ENCODE measurements at places on chromosomes 1 and 21. TPM values are rescaled to one million over a fixed set of nuclear protein-coding genes. Genes with fewer than 3 reads are reported as not detected.

TTLL7 gene
- total RNA-seq, result 16.2 TPM

TMEM81 gene
- total RNA-seq, result 1.7 TPM

NFASC gene
- total RNA-seq, result 68.7 TPM

NCMAP gene
- 0.48 TPM for total RNA-seq

SDF4 gene
- total RNA-seq, result 57.7 TPM

HCN3 gene
- 5.5 TPM for total RNA-seq

ZMYND12 gene
- total RNA-seq, result not detected

DNA sequence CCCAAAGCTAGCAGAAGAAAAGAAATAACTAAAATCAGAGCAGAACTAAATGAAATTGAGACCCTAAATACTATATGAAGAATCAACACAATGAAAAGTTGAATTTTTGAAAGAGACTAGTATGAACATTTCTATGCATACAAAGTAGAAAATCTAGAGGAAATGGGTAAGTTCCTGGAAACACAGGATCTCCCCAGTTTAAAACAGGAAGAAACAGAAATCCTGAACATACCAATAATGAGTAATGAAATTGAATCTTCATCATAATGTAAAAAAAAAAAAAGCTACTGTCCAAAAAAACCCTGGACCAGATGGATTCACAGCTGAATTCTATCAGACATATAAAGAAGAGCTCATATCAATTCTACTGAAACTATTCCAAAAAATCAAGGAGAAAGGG lies 233.5 kb downstream of the PLPP3 start:
- no peaks in the 10 kb centered on the region for H3K4me1 ChIP-seq
- no peak overlapping the region for H3K27ac ChIP-seq
- no peak overlapping the region for H3K4me3 ChIP-seq
- H3K36me3 ChIP-seq, result no peaks in the 10 kb centered on the region

OR10X1 gene
- total RNA-seq, result not detected

- H3K36me3 ChIP-seq, result no peaks in the 10 kb centered on the region
- no peak overlapping the region for H3K27ac ChIP-seq
- no peak overlapping the region for H3K4me3 ChIP-seq
- DNase-seq, result no peak
Measured at GRCh38 chr1:206558794-206559671, 51.7 kb downstream of the RASSF5 start.

DNA sequence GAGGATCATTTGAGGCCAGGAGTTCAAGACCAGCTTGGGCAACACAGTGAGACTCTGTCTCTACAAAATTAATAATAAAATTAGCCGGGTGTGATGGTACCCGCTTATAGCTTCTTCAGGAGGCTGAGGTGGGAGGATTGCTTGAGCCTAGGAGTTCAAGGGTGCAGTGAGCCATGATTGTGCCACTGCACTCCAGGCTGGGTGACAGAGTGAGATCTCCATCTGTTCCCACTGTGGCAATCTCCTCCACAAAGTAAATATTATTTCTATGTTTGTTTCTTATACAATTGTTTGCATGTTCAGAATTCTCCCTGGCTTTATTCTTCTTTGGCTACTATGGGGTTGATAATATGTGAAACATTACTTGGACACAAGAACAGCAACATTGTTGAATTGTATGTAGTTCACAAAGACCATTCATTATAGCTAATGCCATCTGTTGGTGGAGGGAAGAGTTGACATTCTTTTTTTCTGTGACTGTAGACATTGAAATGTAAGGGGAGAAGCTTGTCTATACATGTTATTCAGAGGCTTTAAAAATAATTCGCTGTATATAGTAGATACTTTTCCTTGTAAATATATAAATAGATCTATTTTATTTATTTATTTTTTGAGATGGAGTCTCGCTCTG lies 47.8 kb upstream of the SRSF10 start:
- H3K27me3 ChIP-seq, result no peaks in the 10 kb centered on the region
- DNase-seq, result no peak

NOS1AP gene
- under 0.01 TPM for total RNA-seq

GRCh38 chr1:172826096-172826741 lies 167.3 kb downstream of the FASLG start:
- no peaks in the 10 kb centered on the region for H3K27me3 ChIP-seq
- H3K4me1 ChIP-seq, result no peaks in the 10 kb centered on the region
- DNase-seq, result peak; percentile 22

GRCh38 chr1:62436039-62436465 lies 797 bp upstream of the USP1 start:
- no peaks in the 10 kb centered on the region for H3K36me3 ChIP-seq
- no peaks in the 10 kb centered on the region for H3K27me3 ChIP-seq
- peak overlapping the region; percentile 94 for H3K4me3 ChIP-seq
- no peaks in the 10 kb centered on the region for H3K4me1 ChIP-seq

FOXO6 gene
- total RNA-seq, result 3.9 TPM

DNA sequence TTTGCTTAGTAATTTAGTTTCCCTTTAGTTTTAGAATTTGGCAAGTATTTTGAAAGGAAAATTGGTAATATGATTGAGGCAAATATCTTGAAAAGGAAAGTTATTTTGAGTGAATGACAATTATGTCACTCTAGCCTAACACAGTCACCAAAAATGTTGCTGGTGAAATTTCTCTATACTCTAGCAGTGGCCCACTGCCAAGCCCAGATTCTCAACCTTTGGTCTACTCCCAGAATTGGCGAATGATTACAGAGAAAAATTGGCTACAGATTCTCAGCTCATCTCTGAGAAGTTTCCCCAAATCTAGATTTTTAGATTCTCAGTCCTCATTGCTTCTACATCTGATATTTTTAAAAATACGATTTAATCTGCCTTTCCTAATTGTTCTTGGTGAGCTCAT lies 84.9 kb downstream of the PIGK start:
- no peak for DNase-seq
- no peaks in the 10 kb centered on the region for H3K27me3 ChIP-seq
- no peak overlapping the region for H3K27ac ChIP-seq
- no peak overlapping the region for H3K4me3 ChIP-seq
- H3K36me3 ChIP-seq, result no peaks in the 10 kb centered on the region

DNA sequence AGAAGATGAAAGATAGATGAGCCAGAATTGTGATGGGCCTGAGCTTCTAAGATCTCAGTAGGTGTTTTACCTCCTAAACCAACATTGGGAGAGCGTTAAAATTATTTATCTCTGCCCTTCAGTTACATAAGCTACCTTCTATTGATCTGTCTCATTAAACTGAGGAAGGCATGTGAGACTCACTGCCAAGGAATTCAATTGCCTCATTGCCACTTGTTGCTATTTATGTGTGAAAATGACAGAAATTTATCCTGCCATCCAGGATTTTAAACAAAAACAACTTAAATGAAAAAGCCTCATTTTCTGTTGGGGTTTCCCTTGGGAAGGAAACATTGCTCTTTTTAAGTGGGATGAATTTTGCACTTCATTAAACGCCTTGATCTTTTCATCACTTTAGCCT lies 78.7 kb upstream of the RUNX1 start:
- no peak overlapping the region for H3K27ac ChIP-seq
- no peak overlapping the region for H3K4me3 ChIP-seq
- no peaks in the 10 kb centered on the region for H3K4me1 ChIP-seq

- H3K27me3 ChIP-seq, result peaks cover 7% of the 10 kb centered on the region
- no peak overlapping the region for H3K27ac ChIP-seq
- no peak overlapping the region for H3K4me3 ChIP-seq
- DNase-seq, result no peak
Measured at GRCh38 chr1:165352442-165353293, 3.8 kb downstream of the LMX1A start.

EPHA8 gene
- not detected for total RNA-seq

DNA sequence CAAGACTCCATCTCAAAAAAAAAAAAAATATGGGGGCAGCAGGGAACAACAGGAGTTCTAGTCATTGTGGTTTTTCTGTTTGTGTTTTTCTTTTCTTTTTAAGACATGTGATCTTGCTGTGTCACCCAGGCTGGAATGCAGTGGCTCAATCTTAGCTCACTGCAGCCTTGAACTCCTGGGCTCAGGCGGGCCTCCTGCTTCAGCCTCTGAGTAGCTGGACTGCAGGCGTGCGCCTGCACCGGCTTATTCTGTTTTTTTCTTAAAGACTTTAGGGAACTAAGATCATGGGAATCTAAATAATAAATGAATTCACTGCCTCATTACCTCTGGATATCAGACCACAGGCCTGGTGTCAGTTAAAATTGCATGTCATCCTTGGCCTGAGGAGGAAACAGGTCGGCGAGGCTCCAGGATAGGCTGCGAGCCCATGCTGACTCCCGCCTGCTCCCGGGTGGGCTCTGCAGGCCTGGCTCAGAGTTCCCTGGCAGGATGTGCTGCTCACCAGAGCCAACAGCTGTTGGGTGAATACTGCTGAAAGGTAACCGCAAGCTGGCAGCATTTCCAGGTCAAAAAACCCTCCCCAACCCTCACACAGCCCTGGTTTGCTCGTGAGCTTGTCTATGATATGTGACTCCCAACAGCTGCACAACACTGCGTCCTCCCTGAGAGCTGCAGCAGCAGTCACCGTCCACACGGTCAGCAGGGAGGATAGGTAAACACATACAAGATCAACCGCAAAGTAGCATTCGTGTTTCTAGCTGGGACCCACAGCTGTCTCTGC lies 58.1 kb downstream of the SCCPDH start:
- H3K36me3 ChIP-seq, result no peaks in the 10 kb centered on the region
- DNase-seq, result no peak
- no peak overlapping the region for H3K4me3 ChIP-seq
- no peaks in the 10 kb centered on the region for H3K27me3 ChIP-seq

DNA sequence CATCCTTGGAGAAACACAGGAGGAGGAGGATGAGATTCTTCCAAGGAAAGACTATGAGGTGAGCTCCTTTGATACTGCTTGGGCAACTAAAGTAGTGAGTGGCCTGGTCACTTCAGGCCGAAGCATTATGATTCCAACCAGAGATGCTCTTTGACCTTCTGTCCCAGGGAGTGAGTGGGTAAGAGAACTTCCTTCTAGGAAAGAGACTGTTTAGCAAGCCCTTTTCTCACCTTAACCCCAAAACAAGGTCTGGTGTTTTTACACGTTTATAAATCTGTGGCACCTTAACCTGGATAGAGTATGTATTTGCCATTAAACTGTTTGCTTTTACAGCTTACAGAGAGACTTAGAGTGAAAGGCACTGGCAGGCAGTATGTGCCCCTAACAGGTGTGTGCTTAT lies 1.1 kb downstream of the CLCN6 start:
- no peaks in the 10 kb centered on the region for H3K36me3 ChIP-seq
- peak overlapping the region; percentile 99 for H3K27ac ChIP-seq
- peak overlapping the region; percentile 76 for H3K4me3 ChIP-seq
- H3K27me3 ChIP-seq, result no peaks in the 10 kb centered on the region
- no peak for DNase-seq
- peaks cover 21% of the 10 kb centered on the region for H3K4me1 ChIP-seq

DNA sequence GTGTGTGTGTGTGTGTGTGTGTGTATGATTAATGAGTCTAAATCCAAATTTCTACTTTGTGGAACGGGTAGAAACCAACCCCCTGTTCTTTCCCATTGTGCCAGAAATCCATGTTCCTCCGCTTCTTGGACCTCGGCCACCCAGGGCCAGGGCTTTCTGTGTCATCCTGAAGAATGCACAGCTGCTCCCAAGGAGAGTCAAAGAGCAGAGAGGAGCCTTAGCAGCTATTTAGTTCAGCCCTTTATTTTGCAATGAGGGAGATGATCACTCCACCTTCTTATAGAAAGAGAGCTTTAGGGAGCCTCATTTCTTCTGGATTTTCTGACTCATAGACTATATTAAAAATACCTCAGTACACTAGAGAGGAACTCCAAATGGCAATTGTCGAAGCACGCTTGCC lies 489.3 kb upstream of the VAMP3 start:
- no peak overlapping the region for H3K27ac ChIP-seq
- H3K4me1 ChIP-seq, result no peaks in the 10 kb centered on the region
- H3K36me3 ChIP-seq, result no peaks in the 10 kb centered on the region
- no peak overlapping the region for H3K4me3 ChIP-seq
